CD4-positive, alpha-beta T cell treated with Interleukin-2 at 100 ng/mL for 4 hours (primary cell): ENCODE measurements at places on chromosomes 6 and 20.

- DNase-seq: no peak
Observed at GRCh38 chr6:118963003-118963402, 28.0 kb upstream of the MCM9 start.

DNA sequence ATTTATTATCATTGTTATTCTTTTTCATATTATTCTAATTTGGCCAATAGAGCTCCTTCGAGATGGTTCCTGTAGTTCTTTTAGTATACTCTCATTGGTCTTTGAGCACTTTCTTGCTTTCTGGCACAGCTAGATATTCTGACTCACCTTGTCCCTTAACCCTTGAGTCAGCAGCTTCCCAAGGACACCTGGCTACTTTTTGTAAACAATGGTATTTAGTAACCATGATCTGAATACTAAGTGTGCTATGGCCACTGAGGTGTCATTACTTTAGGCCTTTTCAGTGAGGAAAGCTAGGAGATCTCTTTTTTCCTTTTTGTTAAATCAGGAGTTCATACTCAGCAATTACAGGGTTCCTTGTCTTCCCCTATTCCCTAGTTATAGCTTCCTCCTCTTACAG, 126.5 kb upstream of the CITED2 start:
- DNase-seq: no peak

GRCh38 chr20:3080939-3081388, 3.6 kb downstream of the AVP start:
- DNase-seq: no peak

DNA sequence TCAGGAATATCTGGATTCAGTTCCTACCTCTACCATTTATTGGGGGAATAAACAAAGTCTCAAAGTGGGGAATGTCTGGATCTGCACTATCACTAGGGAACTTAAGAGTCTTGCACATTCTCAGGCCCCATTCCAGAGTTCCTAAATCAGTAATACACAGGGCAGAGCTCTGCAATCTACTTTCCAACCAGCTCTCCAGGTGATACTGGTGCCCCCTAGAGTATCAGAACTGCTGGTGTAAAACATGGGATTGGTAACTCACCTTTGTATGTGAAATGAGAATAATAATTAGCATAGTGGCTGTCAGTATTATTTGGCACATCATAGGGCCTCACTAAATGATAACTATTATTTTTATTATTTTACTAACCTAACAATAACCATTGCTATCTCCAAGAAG, 278.8 kb upstream of the IMPG1 start:
- DNase-seq: no peak

GRCh38 chr6:63527658-63528514, 44.4 kb upstream of the LOC128125822 start:
- DNase-seq: no peak

- no peak for DNase-seq
Observed at GRCh38 chr20:22836877-22837276, 198.2 kb upstream of the SSTR4 start.

DNA sequence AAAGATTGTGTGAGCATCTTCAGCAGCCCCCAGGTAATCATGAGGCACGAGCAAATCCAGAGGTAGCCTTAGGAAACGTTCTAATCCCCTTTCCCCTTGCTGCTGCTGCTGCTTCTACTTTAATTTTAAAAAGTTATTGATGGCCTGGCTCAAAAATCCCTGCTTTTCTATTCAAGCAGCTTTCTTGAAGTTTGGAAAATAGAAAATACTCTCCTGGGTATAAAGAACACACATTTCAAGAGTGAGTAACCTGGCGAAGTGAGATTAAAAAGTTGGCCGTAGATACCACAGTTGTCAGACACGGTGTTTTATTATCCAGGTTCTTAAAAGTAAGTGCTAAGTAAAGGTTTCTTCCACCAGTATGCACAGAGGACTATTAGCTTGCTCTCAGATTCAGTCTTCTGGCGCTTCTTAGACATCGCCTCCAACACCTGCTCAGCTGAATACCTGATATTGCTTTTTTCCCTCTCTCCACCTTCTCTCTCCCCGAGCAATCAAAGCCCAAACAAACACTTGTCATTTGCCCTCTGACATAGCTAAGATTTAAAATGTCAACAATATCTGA, 150.7 kb downstream of the EDN3 start:
- no peak for DNase-seq

- no peak for DNase-seq
Observed at GRCh38 chr6:117918454-117918853, 11.4 kb downstream of the SLC35F1 start.

GRCh38 chr20:42112161-42112560, 494.0 kb upstream of the CHD6 start:
- no peak for DNase-seq

GRCh38 chr6:140475086-140475485, 1100.6 kb upstream of the CITED2 start:
- DNase-seq: no peak

DNA sequence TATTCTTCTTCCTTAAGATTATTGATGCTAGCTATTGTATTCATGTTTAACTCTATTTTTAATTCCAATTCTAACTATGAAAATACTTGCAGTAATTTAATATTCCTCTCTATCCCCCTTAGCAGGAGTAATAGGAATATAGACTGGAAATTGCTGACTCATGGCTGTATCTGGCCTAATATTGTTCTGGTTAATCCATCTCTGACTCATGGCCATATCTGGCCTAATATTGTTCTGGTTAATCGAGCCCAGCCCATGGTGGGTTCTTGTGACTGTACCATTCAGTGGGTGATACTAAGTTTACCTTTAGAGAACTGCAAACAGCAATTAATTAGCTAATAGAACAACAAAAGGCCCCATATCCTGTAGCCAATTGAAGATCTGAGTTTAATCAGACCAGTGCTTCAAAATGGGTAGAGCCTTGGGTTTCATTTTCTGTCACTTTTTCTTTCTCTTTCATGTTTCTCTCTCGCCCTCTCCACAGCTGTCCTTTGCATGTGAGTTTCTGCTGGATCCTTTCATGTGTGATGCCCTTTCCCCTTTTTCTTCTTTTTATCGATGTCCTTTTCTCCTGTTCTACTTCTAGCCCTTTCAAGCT, 50.6 kb downstream of the SLC22A3 start:
- DNase-seq: no peak

GRCh38 chr6:89118931-89119330, 1.1 kb upstream of the SRSF12 start:
- DNase-seq: no peak

DNA sequence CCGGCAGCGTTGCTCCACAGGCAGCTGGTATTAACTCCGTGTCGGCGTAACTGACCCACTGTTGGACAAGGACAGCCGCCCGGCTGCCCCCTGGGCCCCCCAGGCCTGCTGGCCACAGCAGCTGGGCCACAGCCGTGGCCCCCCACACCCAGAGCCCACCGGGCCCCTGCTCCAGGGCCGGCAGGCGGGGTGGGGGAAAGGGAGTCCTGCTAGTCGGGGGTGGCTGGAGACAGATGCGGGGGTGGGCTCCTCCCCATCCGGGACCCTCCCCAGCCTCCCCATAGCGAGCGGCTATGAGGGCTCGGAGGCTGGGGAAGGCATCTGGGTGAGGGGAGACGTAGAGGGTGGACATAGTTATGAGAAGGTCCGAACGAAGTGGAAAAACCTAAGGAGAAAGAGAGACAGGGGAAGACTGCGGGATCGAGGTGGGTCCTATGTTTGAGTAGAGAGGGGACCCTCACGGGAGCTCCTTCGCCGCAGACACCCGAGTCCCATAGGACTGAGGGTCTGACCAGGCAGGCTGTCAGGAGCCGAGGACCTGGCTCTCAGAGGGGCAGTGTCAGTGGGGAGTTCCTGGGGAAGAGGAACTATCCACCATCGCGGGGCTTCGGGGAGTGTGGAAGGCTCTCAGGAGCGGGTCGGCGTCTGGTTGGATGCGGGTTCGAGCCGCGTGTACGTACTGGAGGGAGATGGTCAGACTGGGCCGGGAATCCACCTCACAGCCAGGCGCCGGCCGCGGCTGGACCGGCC, 511 bp downstream of the VARS1 start:
- no peak for DNase-seq

- no peak for DNase-seq
Observed at GRCh38 chr6:14987490-14987889, 258.4 kb upstream of the JARID2 start.

- DNase-seq: no peak
Observed at GRCh38 chr6:29673161-29673560, 7.8 kb downstream of the ZFP57 start.

DNA sequence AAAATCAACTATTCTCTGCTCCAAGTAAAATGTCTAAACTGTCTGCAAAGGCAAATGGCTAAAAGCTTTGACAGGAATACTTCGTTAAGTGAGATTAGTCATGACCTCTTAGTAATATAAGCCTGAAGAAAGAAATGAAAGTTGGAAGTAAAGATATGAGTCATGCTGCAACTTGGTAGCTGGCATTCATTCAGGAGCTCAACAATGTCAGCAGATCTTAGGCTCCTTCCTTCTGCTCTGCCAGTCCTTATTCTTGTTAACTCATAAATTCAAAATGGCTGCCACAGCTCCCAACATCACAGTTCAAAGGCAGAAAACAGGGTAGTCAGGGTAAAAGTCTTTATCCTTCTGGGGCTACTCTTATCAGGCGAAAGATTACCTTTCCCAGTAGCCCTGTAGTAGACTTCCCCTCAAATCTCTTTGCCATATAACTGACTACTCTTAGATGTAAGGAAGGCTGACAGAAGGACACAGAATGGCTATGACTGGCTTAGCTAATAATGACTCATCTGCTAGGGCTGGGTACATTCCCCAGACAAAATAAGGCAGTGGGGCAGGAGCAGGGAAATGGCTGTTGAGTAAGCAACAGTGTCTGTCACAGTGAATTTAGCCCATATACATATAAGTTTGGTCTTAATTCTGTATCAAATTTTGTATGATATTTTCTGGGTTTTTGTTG, 24.4 kb upstream of the C6orf62 start:
- DNase-seq: peak; percentile 15

GRCh38 chr6:35142588-35143569, 1.7 kb upstream of the TCP11 start:
- no peak for DNase-seq

GRCh38 chr6:156824142-156824541, 47.0 kb downstream of the ARID1B start:
- no peak for DNase-seq
